ENCODE measurements at places on chromosomes 7 and 10. TPM values are rescaled to one million over a fixed set of nuclear protein-coding genes. Genes with fewer than 3 reads are reported as not detected.

GRCh38 chr7:139893999-139894398 is 64.9 kb downstream of the TBXAS1 start:
- no peak for DNase-seq

DNA sequence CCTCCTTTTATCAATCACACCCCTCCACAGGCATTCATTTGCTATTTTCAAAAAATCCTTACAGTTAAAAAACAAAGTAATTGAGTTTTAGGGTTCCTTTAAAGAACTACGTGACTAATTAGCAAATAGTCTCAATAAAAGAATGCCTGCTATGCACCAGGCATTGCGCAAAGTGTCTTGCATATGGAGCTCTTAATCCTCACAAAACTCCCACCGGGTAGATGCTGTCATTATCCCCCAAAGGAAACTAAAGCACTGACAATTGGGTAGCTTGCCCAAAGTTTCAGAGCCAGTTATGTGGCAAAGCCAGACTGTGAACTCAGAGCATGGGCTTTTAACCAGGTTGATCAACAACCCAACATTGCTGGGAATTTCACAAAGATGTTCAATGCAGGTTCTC is 305.7 kb downstream of the ELMO1 start:
- DNase-seq: no peak

DNA sequence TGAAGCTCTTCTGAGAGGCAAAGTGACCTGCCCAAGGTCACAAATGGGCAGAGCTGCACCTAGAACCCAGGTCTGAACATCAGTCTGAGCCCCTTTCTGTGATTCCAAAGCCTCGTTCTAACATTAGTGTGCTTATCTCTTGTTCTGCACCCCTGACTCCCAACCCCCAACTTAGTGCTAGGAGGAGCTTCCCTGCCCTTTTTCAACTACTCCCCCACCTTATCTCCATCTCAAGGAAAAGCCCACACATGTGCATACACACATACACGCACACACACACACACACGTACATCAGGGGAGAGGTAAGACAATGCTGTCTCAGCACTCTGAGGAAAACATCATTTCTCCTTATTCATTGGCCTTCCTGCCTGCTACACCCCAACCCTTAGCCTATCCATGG is 8.3 kb downstream of the PRRT4 start:
- no peak for DNase-seq

DNA sequence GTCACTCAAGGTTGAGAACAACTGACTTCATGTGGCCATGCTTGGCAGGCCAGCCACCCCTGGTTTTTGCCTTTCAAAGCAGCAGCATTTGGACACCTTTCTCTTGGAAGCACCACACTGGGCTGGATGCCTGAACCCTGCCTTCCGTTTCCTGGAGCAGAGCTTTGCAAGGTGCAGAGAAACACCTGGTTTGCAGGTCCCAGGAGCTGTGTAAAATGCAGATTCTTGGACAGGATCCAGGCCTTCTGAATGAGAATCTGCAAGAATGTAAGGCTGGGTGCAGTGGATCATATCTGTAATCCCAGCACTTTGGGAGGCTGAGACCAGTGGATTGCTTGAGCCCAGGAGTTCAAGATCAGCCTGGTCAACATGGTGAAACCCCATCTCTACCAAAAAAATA is 18.0 kb upstream of the DUSP5 start:
- no peak for DNase-seq

DNA sequence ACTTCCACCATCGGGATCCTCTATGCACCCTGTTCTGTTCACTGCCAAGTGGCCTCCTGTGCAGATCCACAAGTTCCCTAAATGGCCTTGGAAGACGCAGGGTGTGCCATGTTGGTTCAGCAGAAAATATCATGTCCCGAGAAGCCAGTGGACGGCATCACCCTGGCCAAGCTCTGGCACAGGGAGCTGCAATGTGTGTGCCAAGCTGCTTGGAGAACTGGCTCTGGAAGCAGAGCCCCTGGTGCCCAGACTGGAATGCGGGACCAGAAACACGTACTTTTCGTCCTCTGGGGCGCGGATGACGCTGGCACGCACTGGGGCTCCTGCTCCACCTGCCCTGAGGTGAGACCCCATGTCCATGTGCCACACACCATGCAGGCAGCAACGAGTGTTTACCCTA is 124.7 kb upstream of the CARD11 start:
- no peak for DNase-seq

GRCh38 chr7:29328811-29329210 is 134.2 kb downstream of the CHN2 start:
- peak; percentile 25 for DNase-seq

- DNase-seq: no peak
These were observed 33.6 kb downstream of the ARID5B start for GRCh38 chr10:61935077-61935476.

DNA sequence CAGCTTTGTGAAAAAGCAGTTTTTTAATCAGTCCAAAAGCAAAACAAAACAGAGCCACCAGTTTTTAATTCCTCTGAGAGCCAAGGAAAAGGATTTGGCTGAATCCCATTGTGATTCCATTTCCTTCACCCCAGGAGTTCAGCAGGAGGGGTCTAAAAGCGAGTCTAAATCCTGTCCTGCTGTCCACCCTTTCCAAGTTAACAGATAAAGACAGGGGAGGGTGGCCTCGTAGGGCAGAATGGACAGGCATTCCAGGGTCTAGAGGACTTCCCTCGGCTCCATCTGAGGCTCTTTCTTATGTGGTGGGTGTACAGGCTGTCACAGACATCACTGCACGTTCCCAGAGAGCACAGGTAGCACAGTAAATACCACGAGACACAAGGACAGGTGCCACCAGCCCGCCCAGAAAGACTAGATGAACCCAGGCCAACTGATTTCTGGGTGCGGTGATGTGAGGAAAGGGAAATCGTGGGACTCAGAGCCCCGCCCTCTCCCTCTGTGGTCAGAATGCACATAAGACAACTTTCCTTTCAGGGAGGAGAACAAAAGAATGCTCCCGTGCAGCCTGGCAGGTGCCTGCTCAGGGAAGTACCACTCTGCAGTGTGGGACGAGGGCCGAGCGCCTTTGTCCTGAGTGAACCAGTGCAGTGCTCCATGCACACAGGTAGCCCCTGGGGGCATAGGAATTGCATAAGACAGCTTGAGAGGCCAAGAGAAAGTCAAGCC is 119.7 kb downstream of the ABLIM1 start:
- DNase-seq: no peak

DNA sequence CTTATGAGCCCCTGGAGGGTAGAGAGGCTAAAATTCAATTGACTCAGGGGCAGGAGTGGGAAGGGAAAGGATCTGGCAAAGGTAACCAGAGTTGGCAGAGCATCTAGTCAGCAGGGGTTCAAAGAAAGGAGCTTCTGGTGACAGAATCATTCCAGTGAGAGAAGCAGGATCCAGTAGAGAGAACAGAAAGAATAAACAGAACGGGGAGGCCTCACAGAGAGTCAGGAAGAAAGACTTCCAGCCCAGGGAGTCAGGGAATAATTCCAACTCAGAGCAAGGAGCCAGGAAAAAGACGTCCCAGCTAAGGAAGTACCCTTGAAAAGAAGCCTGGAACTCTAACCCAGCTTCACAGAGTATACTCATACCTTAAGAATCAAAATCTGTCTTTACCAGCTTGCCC is 66.6 kb upstream of the CPXM2 start:
- no peak for DNase-seq

DNA sequence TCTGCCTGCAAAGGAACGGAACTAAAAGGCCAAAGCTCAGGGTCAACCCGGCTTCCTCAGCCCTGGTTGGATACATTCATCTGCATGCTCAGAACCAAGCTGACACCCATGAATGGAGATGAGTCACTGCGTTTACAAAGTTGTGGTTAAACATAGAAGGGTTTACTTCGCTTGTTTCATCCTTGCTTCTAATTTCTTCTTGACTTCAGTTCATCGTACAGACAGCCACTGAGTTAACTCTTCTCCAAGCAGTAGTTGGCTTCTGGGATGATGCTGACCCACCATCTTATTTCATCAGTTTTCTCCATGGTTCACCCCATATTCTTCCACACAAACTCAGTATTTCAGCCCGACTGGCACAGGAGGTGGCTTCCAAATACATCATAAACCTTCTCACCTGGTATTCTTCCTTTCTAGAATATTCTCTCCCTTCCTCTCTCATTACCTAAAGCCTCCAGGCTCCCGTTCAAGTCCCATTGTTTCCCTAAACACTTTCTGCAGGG is 166.3 kb upstream of the RNF32 start:
- no peak for DNase-seq

RTKN2 gene
- total RNA-seq: 11.9 TPM

CALHM3 gene
- not detected for total RNA-seq

ZNF425 gene
- 4.3 TPM for total RNA-seq

Measured in fibroblast of the aortic adventitia (primary cell).